Ureter (tissue), 1 donor: ENCODE measurements at places on chromosomes 7 and 10. TPM values are rescaled to one million over a fixed set of nuclear protein-coding genes. Genes with fewer than 3 reads are reported as not detected.

The LRIT1 gene
- not detected for total RNA-seq

The INHBA gene
- 2.9 TPM for total RNA-seq

The IDI2 gene
- total RNA-seq: not detected

The WNT8B gene
- 0.99 TPM for total RNA-seq

The TMEM213 gene
- total RNA-seq: not detected

The CUEDC2 gene
- total RNA-seq: 51.9 TPM

The FFAR4 gene
- total RNA-seq: 0.13 TPM

The TRPV5 gene
- not detected for total RNA-seq

The PHF14 gene
- total RNA-seq: 46.7 TPM

The PSMC2 gene
- total RNA-seq: 96.1 TPM

The NPC1L1 gene
- total RNA-seq: 0.10 TPM

The ADRB1 gene
- total RNA-seq: 1.4 TPM

The PDE1C gene
- total RNA-seq: 12.2 TPM

The GPRIN2 gene
- total RNA-seq: 9.4 TPM

The PON3 gene
- 5.5 TPM for total RNA-seq

The PRSS37 gene
- total RNA-seq: not detected

The EPHB6 gene
- 55.9 TPM for total RNA-seq

The AGAP9 gene
- total RNA-seq: 23.5 TPM

The IL6 gene
- 5.0 TPM for total RNA-seq

The SPDYE9 gene
- total RNA-seq: not detected

The CCDC136 gene
- 12.5 TPM for total RNA-seq

The ITGA8 gene
- total RNA-seq: 58.6 TPM

The ASB13 gene
- total RNA-seq: 33.8 TPM

The LSM5 gene
- total RNA-seq: 48.4 TPM
